ENCODE measurements at places on chromosomes 11 and 22. TPM values are rescaled to one million over a fixed set of nuclear protein-coding genes. Genes with fewer than 3 reads are reported as not detected.

CDC42BPG gene
- total RNA-seq = 0.75 TPM

MMP8 gene
- 3.5 TPM for total RNA-seq

DNA sequence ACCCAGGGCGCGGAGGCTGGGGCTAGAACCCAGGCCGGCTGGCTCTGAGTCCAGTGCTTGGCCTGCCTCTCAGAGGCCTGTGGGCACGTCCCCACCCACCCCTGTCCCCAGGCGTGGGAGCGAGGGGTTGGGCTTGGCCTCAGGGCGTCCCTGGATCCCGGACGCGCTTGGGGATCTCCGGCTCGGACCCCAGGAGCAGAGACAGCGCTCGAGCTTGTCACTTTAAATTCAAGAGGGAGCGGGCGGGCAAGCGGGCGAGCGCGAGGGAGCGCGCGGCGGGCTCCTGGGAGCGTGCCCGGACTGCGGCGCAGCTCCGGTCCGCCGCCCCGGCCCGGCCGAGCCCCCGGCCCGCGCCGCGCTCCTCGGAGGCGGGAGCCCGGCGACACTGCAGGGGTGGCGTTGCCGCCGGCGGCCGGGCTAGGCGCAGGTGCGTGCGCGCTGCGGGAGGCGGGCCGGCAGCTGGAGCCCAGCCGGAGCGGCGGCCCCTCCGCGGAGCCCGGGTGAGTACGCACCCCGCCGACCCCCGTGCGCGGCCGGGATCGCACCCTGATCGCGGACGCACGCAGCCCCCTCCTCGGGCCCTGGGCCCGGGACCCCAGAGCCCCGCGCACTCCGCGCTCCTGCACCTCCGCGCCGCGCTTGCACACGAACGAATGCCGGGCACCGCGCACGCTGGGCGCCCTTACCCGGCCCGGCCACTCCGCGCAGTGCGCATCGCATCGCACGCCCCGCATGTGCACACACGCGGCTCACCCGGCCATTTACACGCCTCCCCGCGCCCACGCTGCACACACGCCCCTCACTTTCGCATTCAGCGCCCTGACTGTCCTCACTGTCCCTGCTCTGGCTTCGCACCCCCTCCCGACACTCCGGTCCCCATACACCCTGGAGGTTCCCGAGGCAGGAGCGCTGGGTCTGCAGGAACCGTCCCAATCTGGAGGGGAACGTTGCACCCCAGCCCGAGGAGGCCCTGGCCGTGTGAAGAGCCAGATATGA is at the start of gene SYT12:
Gene SYT12, plus strand, starts transcription at position 174 of the 996 bp plus-strand sequence. CDS start 7,011 bp downstream, outside the sequence.
- peak within 1 kb of the TSS; percentile 61 for H3K4me3 ChIP-seq
- no peak for DNase-seq
- peak within 1 kb of the TSS; percentile 81 for H3K27ac ChIP-seq
- H3K4me1 ChIP-seq = peaks cover 11% of the 10 kb centered on the region
- H3K27me3 ChIP-seq = no peaks in the 10 kb centered on the region
- H3K36me3 ChIP-seq = no peaks in the 10 kb centered on the region

- H3K4me1 ChIP-seq = peaks cover 22% of the 10 kb centered on the region
- no peaks in the 10 kb centered on the region for H3K36me3 ChIP-seq
- no peak overlapping the region for H3K4me3 ChIP-seq
Observed at GRCh38 chr11:75714211-75714610, 3.4 kb upstream of the MOGAT2 start.

KDM4D gene
- 0.23 TPM for total RNA-seq

- DNase-seq = no peak
- no peak overlapping the region for H3K27ac ChIP-seq
- H3K4me1 ChIP-seq = peaks cover 1% of the 10 kb centered on the region
- no peak overlapping the region for H3K4me3 ChIP-seq
- H3K36me3 ChIP-seq = peaks cover 5% of the 10 kb centered on the region
- no peaks in the 10 kb centered on the region for H3K27me3 ChIP-seq
Observed at GRCh38 chr11:106014035-106014434, 8.0 kb downstream of the MSANTD4 start.

DNA sequence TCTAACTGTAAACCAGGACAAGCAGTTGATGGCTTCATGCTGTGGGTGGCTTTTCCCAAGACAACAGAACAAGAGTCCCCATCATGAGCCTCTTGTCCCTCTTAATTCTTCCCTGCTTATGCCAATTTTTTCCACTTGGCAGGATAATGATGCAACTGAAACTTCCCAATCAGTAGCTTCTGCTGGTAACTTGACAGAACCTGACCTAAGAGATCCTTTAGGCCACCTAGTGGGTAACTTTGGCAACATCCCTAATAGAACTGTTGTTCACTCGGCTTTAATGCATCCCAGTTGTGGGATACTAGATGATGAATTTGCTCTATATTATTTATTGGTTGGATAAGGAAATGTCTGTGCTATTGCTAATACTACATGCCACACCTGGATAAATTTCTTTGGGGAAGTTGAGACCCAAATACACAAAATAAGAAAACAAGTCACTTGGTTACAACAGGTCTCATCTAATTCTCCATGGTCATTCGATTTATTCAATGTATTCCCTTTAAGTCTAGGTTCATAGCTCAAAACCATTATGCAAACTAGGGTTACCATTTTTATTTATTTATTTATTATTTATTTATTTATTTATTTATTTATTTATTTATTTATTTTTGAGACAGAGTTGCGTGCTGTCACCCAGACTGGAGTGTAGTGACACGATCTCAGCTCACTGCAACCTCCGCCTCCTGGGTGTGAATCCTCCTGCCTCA is 41.4 kb upstream of the NFAM1 start:
- H3K27me3 ChIP-seq = no peaks in the 10 kb centered on the region
- no peak overlapping the region for H3K27ac ChIP-seq
- no peaks in the 10 kb centered on the region for H3K4me1 ChIP-seq
- H3K36me3 ChIP-seq = no peaks in the 10 kb centered on the region
- no peak overlapping the region for H3K4me3 ChIP-seq

DNA sequence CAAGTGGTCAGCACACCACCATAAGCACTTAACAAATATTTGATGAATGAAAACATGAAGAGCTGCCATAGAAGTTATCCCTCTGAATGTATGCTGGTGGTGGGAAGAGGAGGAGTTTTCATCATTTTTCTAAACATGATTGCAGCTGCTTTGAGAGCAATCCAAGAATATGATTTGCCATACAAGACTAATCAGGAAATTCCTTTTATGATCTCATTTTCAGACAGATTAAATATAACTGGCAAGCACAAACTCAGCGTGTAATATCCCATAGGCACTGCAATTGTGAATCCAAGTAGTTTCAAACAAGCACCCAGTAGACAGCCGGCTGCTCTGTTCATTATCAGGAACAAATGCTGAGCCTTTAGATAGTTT is 505.7 kb upstream of the LUZP2 start:
- no peak overlapping the region for H3K27ac ChIP-seq
- H3K36me3 ChIP-seq = no peaks in the 10 kb centered on the region
- H3K4me3 ChIP-seq = no peak overlapping the region

- H3K36me3 ChIP-seq = no peaks in the 10 kb centered on the region
- peak; percentile 41 for DNase-seq
- peak overlapping the region; percentile 87 for H3K4me3 ChIP-seq
- peak overlapping the region; percentile 93 for H3K27ac ChIP-seq
Observed at GRCh38 chr11:12377824-12378593, 638 bp downstream of the PARVA start.

DNA sequence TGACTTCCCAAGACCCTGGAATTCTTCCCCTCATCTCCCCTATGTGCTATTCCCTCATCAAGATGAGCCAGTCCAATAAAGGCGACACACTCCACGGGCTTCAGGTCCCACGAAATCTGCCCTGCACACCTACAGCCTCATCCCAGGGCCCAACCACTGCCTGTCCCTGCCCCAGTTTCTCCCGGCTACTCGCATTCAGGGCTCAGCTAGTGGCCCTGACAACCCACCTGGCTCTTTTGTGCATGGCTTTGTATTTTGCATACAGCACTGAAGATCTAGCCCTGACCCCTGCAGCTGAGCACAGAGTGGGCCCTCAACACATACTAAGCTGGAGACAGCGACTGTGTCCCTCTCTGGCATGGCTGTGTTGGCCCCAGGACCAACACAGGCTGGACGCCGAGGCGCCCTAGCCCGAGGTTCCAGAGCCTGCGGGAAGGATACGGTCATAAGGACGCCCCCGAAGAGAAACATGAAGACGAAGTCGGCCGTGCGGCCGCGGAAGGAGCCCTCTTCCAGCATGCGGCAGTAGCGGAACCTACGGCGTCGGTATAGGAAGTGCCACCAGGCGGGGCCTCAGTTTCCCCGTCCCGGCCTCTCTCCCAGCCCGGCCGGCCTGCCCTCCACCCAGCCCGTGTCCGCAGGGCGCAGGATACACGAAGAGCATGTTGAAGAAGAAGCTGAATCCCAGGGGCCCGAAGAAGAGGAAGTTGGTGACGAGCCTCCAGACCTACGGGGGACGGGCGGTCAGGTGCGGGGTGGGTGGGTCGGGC is 710 bp downstream of the DERL3 start:
- no peak overlapping the region for H3K27ac ChIP-seq
- H3K36me3 ChIP-seq = peaks cover 27% of the 10 kb centered on the region
- H3K27me3 ChIP-seq = no peaks in the 10 kb centered on the region
- H3K4me1 ChIP-seq = peaks cover 10% of the 10 kb centered on the region

SCGB1A1 gene
- total RNA-seq = not detected

DNA sequence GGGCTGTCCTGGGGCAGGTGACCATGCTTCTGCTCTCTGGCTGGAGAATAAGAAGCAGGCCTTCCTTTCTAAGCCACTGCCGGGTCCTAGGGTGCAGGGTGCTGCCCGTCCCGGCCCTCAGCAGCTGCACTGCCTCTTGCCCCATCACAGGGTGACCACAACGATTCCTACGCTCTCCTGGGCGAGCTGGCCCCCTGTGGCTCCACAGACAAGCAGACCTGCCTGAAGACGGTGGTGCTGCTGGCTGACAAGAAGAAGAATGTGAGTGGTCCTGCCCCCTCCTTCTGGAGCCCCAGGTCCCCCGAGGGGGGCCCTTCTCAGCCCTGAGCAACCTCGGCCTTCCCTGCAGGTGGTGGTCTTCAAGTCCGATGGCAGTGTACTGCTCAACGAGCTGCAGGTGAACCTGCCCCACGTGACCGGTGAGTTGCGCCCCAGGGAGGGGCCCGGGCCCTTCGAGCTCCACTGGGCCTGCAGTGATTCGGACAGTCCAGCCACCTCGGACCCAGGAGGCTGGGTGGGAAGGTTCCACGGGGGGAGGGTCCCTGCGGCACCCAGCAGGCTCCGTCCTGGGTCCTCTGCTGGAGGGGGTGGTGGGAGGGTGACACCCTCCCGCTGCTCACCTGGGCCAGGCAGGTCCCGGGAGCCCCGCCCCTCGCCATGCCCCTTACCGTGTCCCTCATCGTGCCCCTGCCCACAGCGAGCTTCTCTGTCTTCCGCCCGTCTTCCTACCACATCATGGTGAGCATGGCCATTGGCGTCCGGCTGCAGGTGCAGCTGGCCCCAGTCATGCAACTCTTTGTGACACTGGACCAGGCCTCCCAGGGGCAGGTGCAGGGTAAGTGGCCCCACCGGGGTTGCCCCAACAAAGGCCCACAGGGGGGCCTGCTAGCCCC is 8.3 kb downstream of the MUC2 start:
- H3K27me3 ChIP-seq = no peaks in the 10 kb centered on the region
- no peaks in the 10 kb centered on the region for H3K36me3 ChIP-seq
- no peak overlapping the region for H3K4me3 ChIP-seq

PTDSS2 gene
- 12.0 TPM for total RNA-seq

DNA sequence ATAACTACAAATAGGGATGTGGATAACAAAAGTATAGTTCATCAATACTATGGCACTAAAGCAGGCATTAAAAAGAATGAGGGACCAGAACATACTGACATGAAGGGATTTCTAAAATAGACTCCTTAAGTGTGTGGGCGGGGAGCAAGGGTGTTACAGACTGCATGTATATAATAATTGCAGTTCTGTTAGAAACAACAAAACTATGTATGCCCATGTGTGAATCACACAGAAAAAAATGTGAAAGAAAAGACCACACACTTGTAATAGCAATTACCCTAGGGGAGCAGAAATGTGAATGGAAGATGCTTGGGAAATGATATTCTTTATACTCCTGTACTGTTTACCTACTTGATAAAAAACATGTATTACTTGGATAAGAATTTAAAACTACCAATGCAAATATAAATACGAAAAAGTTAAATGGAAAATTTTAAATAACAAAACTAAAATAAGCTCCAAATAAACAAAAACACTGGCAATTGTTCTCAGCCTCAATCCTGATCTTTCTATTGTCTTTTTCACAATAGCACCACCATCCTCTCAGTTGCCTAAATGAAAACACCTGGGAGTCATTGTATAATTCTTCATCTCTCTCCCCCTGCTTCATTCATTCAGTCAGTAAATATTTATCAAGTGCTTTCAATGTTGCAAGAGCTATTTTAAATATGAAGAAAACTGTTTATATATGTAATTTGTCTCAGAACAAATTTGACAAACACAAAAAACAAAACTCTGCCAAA is 129.8 kb downstream of the FCHSD2 start:
- H3K4me1 ChIP-seq = no peaks in the 10 kb centered on the region
- H3K27me3 ChIP-seq = no peaks in the 10 kb centered on the region
- DNase-seq = no peak
- peaks cover 10% of the 10 kb centered on the region for H3K36me3 ChIP-seq
- H3K4me3 ChIP-seq = no peak overlapping the region
- no peak overlapping the region for H3K27ac ChIP-seq

DNA sequence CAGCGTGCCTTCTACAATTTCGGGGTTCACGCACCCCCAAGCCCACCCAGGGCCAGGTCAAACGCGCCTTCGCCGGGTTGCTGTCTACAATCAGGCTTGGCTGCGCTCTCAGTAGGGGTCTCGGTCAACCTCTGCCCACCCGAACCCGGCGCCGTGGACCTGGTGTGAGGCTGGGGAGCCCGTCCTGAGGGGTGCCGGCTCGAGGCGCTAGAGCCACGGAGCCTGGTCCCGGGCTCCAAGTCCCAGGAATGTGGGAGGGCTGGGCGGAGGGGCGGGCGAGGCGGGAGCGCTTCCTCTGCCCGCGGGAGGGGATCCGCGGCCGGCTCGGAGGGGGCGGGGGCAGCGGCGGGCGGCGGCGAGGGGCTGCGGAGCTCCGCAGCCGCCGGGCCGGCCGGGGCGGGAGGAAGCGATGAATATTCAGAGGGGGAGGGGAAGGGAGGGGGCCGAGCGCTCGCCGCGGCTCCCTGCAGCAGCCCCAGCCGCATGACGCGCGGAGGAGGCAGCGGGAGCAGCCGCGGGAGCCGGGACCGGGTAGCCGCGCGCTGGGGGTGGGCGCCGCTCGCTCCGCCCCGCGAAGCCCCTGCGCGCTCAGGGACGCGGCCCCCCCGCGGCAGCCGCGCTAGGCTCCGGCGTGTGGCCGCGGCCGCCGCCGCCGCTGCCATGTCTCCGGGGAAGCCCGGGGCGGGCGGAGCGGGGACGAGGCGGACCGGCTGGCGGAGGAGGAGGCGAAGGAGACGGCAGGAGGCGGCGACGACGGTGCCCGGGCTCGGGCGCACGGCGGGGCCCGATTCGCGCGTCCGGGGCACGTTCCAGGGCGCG is at the start of gene PTPRJ:
Gene PTPRJ, plus strand, starts transcription at position 472 of the 819 bp plus-strand sequence. CDS start 354 bp downstream, outside the sequence.
- H3K36me3 ChIP-seq = no peaks in the 10 kb centered on the region
- peaks cover 3% of the 10 kb centered on the region for H3K4me1 ChIP-seq
- H3K4me3 ChIP-seq = peak within 1 kb of the TSS; percentile 64
- H3K27ac ChIP-seq = peak within 1 kb of the TSS; percentile 83
- H3K27me3 ChIP-seq = no peaks in the 10 kb centered on the region

DNA sequence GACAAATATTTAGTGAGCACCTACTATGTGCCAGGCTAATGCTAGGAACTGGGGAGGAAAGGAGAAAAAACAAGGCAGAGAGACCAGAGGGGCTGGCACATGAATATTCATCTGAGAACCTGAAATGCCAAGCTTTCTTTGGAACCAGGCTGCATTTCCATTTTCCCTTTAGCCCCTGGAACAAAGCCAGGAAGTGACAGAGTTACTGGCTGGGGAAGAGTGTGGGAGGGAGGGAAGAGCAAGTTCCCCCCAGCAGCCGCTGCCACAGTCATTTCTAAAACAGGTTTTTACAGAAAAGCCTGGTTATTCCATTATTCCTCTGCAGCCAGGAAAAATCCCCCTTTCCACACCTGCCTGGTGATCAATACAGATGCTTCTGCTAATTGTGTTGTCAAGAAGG is 97.0 kb downstream of the SPON1 start:
- H3K27ac ChIP-seq = no peak overlapping the region
- no peak overlapping the region for H3K4me3 ChIP-seq
- H3K36me3 ChIP-seq = no peaks in the 10 kb centered on the region
- no peak for DNase-seq
- no peaks in the 10 kb centered on the region for H3K27me3 ChIP-seq

LRRC32 gene
- 5.4 TPM for total RNA-seq

All from liver (tissue), 10 donors.